Thoracic aorta (tissue), 2 donors: ENCODE measurements at places on chromosomes 2 and 18. TPM values are rescaled to one million over a fixed set of nuclear protein-coding genes. Genes with fewer than 3 reads are reported as not detected.
A peak's percentile ranks its signal among the peaks of the same experiment; 100 is the strongest.

The TEKT4 gene
- total RNA-seq, result not detected

The SKA1 gene
- total RNA-seq, result not detected

The VIT gene
- total RNA-seq, result 23.9 TPM

The MYO5B gene
- total RNA-seq, result 13.5 TPM

The C2orf78 gene
- total RNA-seq, result not detected

DNA sequence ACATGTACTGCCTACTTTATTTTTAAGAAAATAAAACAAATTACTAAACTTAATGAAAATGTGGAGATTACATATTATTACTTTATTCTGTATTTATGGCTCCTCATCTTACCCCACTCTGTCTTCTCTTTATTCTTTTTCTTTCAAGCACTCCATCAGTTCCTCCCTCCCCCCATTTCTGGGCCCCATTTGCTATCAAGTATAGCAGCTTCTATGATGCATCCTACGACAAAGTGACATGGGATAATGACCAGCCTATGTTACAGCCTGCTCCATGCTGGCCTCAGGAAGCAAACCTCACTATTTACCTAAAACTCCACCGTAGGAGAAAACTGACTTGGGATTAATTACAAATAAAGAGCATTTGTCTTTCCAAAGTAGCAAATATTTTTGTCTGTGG, 58.8 kb downstream of the RND3 start:
- no peak overlapping the region for H3K27ac ChIP-seq
- H3K4me1 ChIP-seq, result no peaks in the 10 kb centered on the region
- H3K36me3 ChIP-seq, result no peaks in the 10 kb centered on the region
- no peak for DNase-seq
- no peak overlapping the region for H3K4me3 ChIP-seq

DNA sequence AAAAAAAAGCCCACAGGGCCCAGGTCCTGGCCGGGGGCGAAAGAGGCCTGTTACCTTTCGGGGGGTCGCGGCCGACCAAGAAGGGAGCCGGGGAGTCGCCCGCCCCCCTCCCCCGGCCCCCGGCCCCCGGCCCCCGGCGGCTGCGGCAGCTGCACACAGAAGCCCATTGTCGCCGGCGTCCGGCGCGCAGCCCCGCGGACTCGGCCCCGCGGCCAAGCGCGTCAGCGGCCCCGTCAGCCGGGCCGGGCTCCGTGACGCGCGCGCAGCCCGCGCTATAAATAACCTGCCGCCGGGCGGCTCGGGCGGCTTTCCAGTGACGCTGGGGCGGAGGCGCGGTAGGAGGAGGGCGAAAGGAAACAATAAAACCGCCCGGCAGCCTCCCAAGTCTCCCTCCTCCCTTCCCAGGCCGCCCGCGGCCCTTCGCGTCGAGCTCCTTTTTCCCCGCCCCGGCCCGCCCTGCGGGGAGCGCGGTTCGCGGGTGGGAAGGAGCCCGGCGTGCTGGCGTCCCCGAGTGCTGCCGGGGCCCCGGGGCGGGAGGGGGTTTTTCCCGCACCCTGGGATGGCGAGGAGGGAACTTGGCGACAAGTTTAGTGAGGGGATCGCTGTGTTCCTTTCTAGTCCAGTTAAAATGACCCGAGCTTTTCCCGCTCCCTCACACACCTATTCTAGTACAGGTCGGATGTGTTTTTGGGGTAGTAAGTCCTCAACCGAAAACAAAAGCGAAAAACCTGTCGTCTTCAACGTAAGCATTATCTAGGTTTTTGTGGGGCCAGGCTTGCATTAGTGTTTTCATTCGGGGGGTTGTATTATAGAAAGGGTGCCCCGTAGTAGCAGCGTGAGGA, 10.0 kb upstream of the NR4A2 start:
- H3K27me3 ChIP-seq, result no peaks in the 10 kb centered on the region
- no peaks in the 10 kb centered on the region for H3K36me3 ChIP-seq
- peak; percentile 80 for DNase-seq
- peak overlapping the region; percentile 100 for H3K27ac ChIP-seq
- H3K4me1 ChIP-seq, result peaks cover 37% of the 10 kb centered on the region

- no peaks in the 10 kb centered on the region for H3K27me3 ChIP-seq
- no peak for DNase-seq
Observed at GRCh38 chr18:9631814-9632496, 17.6 kb upstream of the PPP4R1 start.

GRCh38 chr2:85063981-85064599, 69.1 kb upstream of the TCF7L1 start:
- H3K27me3 ChIP-seq, result no peaks in the 10 kb centered on the region
- H3K36me3 ChIP-seq, result no peaks in the 10 kb centered on the region
- no peak for DNase-seq
- H3K27ac ChIP-seq, result no peak overlapping the region

DNA sequence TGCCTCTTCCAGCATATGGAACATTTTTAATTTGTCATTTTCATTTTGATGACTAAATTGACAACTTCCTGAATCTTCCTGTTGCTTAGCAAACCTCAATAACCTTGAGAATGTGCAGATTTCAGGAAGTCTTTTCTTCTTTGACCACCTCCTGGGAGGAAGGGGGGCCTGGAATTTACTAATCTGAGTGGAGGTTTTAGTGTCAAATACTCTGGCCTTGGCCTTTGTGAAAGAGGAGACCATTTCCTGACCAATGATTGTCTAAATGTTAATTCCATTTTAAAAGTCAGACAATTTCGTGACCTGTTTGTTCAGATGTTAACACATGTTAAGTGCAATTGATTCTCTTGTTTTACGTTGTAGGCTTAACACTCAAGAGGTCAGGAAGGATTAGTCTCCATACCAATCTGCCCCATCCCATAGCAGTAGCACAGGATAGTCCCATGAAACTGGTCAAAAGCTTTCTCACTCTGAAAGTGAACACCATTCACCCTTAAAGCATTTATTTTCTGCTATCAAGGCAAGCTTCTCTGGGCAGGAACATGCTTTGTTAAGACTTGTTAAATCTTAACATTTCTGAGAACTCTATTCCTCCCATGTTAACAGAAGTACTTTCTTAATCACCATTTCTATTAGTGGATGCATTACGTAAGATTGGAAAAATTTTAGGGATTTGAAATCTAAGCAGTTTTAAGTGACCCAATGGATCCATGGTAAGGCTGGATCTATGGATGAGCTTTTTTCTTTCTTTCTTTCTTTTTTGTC, 219.6 kb downstream of the RND3 start:
- no peaks in the 10 kb centered on the region for H3K36me3 ChIP-seq
- H3K4me3 ChIP-seq, result no peak overlapping the region
- no peaks in the 10 kb centered on the region for H3K27me3 ChIP-seq
- no peak overlapping the region for H3K27ac ChIP-seq

DNA sequence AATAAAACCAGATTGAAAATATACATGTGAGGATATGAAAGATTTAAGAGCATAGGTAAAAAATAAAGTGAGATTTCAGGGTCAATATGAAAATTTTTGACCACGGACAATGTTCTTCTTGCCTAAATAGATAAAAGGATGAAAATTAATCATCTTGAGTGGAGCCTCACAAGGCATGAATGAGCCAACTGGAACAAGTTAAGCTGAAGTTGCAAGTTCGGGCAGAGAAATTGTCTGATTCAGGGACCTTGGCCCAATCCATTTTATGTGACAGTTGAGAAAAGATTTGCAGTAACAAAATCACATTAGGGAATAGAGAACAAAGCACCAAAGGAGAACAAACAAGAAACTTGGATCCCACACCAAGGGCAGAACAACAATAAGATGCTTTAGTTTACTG, 305.3 kb downstream of the TMX3 start:
- no peaks in the 10 kb centered on the region for H3K4me1 ChIP-seq
- no peak overlapping the region for H3K4me3 ChIP-seq
- H3K27ac ChIP-seq, result no peak overlapping the region
- H3K36me3 ChIP-seq, result no peaks in the 10 kb centered on the region
- no peaks in the 10 kb centered on the region for H3K27me3 ChIP-seq

GRCh38 chr2:56754627-56755026, 570.8 kb downstream of the CCDC85A start:
- H3K27me3 ChIP-seq, result no peaks in the 10 kb centered on the region
- no peaks in the 10 kb centered on the region for H3K4me1 ChIP-seq
- no peaks in the 10 kb centered on the region for H3K36me3 ChIP-seq
- DNase-seq, result no peak
- H3K4me3 ChIP-seq, result no peak overlapping the region

GRCh38 chr2:39437522-39438296, 624 bp upstream of the MAP4K3 start:
- no peaks in the 10 kb centered on the region for H3K36me3 ChIP-seq
- H3K4me3 ChIP-seq, result peak overlapping the region; percentile 85
- DNase-seq, result no peak
- peak overlapping the region; percentile 83 for H3K27ac ChIP-seq
- H3K4me1 ChIP-seq, result peaks cover 36% of the 10 kb centered on the region

- no peaks in the 10 kb centered on the region for H3K4me1 ChIP-seq
- no peaks in the 10 kb centered on the region for H3K36me3 ChIP-seq
- no peak overlapping the region for H3K27ac ChIP-seq
- DNase-seq, result no peak
Observed at GRCh38 chr2:219327719-219328118, 4.8 kb downstream of the RESP18 start.

DNA sequence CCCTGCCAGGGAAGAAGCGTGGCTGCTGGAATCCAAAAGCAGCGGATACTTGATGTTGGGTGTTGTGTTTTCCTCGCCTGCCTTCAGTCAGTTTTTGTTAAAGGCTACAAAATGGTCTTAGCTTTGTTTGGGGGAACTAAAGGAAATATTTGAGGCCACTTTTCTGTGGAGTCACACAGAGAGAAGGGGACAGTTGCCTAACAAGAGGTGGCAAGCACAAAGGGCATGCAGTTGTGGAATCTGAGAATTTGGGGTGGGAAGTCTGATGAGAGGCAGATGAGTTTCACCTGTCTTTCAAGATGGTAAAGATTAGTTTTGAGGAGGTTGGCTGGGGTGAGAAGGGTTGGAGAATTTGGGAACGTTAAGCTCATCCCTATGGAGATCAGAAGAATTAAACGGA, 2.9 kb downstream of the MALT1 start:
- no peak overlapping the region for H3K4me3 ChIP-seq
- H3K27ac ChIP-seq, result no peak overlapping the region
- no peaks in the 10 kb centered on the region for H3K36me3 ChIP-seq
- H3K27me3 ChIP-seq, result no peaks in the 10 kb centered on the region

DNA sequence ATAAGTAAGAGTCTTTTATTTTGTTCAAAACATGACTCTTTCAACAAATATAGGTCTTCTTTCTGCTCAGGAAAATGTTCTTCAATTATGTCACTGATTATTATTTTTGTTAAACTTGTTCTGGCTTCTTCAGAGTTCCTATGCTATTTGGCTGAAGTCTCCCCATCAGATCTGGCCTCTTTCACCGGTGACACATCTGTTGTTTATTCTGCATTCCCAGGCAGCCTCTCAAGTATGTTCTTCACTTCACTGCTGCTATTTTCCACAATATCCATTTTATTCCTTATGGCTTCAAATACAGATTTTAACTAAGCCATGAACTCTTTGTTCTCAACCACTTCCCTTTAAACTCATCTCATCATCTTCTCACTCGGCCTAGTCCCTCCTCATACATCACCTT, 45.7 kb downstream of the HDAC4 start:
- H3K4me1 ChIP-seq, result peaks cover 7% of the 10 kb centered on the region
- no peak overlapping the region for H3K4me3 ChIP-seq
- no peak overlapping the region for H3K27ac ChIP-seq
- H3K36me3 ChIP-seq, result no peaks in the 10 kb centered on the region
- DNase-seq, result no peak

DNA sequence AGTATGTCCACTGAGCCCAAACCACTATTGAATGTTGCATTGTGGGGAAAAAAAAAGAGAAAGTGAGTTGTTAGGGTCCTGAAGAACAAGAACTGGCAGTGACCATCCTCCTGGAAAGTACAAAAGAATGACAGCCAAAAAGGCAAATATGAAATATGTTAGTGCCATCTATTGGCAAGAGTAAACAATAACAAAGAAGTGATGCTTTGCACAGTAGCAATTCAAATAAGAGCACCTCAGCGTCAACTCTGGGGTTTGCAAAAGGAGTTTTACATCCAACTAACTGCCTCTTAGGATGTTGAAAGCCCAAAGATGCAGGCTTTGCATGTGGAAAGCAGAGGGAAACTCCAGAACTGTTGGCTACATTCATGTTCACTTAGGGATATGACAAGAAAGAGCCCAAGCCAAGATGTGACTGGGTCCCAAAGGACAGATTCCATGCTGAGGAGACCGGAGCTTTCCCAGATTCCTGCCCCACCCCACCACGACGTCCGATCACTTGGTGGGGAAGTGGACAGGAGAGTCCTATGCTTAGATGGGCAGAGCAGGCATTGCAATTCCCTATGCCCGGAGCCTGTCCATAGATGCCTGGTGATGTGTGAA, 15.6 kb downstream of the TRABD2A start:
- no peaks in the 10 kb centered on the region for H3K36me3 ChIP-seq
- no peak overlapping the region for H3K27ac ChIP-seq
- no peak for DNase-seq
- H3K27me3 ChIP-seq, result no peaks in the 10 kb centered on the region

DNA sequence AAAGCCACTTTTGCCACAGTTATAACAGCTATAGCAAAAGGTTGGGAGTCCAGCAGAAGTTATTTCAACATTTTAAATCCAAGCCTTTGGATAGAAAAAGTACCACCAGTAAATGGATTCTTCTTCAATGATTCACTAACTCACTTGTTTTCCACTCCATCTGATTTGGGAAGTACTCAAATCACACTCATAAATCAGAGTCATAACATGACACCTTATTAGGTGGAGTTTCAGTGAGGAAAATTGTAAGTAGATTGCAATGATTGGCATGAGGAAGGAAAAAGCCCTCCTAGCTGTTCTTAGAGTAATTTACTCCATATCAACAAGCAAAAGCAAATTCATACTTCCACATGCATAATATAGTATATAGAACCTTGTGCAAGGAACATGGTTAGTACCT, 132.9 kb downstream of the NR4A2 start:
- H3K36me3 ChIP-seq, result no peaks in the 10 kb centered on the region
- no peaks in the 10 kb centered on the region for H3K27me3 ChIP-seq
- H3K27ac ChIP-seq, result no peak overlapping the region
- no peaks in the 10 kb centered on the region for H3K4me1 ChIP-seq
- no peak overlapping the region for H3K4me3 ChIP-seq
- DNase-seq, result no peak
